NCI-H1436 treated with DMSO at 0.1 percent for 48 hours (cell line): ENCODE measurements at places on chromosomes 16 and 17.

- DNase-seq = no peak
These were observed 3.5 kb downstream of the SMTNL2 start for GRCh38 chr17:4587803-4588202.

DNA sequence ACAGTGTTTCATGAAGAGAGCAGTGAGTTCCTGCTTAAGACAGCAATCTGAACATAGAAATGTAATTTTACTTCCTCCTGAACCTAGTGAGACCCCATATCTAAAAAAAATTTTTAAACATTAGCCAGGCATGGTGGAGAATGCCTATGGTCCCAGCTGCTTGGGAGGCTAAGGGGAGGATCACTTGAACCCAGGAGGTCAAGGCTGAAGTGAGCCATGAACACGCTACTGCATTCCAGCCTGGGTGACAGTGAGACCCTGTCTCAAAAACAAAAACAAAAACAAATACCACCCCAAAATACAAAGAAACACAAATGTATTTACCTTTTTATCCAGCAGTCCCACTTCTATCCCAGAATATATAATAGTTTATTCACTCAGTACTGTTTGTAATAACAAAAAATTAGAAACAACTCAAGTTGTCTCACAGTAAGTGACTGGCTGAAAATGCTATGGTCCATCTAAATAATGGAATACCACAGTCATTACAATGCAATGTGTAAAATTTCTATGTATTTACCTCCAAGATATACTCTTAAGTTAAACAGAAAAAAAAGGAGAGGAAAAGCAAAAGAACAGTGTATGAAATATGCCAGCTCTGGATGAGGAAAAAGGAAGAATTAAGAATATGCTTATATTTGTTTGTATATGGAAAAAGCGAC, 16.3 kb downstream of the CFDP1 start:
- no peak for DNase-seq

- no peak for DNase-seq
These were observed 2.5 kb downstream of the EIF1 start for GRCh38 chr17:41691031-41691777.

- DNase-seq = no peak
These were observed 102.2 kb downstream of the CDK5R1 start for GRCh38 chr17:32588982-32589381.

DNA sequence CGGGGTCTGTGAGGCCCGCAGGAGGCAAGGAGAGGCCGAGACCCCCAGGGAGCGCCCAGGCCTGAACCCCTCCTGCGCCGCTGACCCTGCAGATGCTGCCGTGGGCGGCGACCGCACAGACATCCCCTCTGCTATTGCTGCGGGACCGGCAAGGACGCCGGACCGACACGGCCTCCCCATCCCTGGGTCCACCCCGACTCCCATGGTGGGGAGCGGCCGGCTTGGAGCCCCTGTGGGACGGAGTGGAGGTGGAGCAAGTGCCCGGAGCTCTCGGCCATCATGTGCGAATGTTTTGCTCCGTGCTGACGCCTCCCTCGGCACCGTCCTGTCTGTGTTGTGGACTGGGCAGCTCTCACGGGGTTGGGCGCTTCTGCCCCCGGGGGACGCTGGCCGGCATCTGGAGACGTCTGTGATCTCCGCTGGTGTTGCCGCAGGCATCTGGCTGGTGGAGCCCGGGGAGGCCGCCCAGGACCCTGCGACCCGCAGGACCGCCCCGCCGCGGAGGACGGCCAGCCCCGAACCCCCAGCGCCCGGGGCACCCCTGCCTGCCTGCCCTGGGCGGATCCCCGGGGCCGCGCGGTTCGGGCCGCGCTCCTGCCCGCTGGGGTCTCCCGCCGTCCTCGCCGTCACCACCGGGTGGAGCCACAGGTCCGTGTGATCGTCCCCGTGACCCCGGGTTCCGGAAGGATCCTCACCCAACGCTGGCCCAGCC, 12.8 kb upstream of the GNG13 start:
- DNase-seq = no peak

GRCh38 chr16:3569851-3570250, 7.4 kb downstream of the NLRC3 start:
- DNase-seq = no peak

DNA sequence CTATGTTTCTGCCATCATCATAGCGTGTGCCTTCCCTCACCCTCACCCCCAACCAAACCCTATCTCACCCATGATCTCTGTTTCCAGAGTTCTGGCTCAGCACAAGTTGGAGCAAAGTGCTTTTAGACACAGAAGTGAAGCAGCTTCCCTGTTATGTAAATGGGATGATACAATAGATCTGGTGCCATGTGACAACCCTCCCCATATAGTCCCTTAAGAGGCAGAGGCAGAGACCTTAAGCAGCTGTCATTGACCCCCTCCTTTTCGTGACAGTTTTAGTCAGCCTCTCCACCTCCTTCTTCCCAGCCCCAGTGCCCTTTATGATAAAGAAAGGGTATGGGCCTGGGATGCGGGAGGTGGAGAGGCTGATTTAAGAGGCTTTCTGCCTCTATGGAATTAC, 40.3 kb upstream of the MED13 start:
- DNase-seq = no peak

- no peak for DNase-seq
These were observed 20.7 kb upstream of the SP2 start for GRCh38 chr17:47875011-47875985.
